NCI-H2029 (cell line): ENCODE measurements at places on chromosomes 7 and 10.

- no peak for DNase-seq
These were observed 118.1 kb downstream of the INPP5A start for GRCh38 chr10:132655735-132656134.

DNA sequence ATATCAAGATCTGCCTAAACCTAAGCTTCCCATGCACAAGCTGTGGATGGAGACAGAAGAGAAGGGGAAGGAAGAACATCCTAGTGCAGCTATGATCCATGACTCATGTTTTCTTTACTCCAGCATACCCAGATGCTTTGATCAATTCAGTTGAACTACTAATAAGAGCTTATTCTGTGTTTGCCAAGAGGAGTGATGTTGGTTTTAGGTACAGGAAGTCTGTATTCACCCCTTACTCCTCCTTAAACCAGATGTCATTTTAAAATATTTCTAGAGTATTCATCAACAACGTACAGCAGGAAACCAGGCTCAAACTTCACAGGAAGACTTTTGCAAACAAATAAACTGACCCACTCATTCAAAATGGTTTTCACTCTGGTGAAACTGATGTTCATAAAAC, 29.2 kb downstream of the PANK1 start:
- no peak for DNase-seq

DNA sequence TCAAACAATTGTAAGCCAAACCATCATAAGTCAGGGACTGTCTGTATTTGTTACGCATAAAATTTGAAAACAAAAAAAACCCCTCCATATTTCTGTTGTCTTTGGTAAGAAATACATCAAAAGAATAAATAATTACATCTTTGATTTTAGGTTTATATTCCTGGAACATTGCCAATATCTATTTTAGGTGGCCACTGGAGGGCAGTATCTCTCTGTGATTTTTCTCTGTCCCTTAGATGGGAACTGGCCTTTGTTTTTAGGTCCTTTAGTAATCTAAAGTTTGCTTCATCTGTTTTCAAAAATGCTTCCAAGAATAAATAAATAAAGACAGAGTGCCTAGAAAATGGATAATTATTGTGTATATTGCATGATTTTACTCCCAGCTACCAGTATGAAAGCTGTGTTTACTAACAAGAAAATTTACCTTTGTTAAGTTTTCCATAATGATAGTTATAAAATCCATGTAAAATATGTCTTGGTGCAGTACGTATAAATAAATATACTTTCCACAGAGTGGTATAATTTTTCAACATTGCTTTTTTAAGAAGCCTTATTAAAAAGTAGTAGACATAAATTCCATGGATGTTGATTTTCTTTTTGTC, 64.2 kb downstream of the PHYHIPL start:
- peak; percentile 4 for DNase-seq

- DNase-seq, result no peak
These were observed 81.5 kb downstream of the RTKN2 start for GRCh38 chr10:62186999-62187675.

DNA sequence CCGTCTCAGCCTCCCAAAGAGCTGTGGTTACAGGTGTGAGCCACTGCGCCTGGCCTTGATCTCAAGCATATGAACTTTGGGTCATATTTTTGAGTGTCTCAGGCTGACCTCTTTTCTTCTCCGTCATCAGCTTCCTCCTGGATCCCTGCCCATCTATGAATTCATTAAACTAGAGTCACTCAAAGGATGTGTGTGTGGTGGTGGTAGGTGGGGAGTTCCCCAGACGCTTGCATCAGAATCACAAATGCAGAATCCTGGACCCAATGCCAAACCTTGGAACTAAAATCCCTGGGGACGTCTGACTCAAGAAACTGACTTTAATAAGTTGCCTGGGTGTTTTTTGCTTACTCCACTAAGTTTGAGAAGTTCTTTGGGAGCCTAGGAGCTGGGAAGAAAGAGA, 6.7 kb upstream of the CREB5 start:
- DNase-seq, result no peak

- DNase-seq, result no peak
These were observed 100.4 kb downstream of the ARID5B start for GRCh38 chr10:62001898-62002297.

DNA sequence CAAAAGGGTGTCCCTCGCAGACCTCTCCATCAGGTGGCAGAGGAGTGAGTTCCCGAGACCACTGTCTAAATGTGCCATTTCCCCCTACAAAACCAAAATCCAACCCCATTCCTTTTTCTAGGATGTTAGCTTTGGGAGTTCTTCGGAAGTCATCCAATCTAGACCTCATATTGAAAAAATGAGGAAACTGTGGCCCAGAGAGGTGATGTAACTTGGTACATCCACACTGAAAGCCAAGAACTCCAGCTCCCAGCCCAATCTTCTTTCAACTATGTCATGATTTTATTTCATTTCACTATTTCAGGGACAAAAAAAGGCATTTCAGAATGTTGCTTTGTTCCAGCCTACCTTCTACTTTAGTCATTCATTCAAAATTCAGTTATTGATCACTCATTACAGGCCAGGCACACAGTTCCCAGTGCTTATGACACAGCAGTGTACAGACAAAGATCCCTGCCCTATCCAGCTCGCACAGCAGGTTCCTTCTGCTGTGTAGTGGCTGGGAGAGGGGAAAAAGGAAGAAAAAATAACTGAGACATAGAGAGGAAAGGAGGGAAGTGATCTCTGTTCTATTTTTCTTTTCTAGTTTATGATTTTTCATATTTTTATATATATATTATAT, 35.8 kb downstream of the SCRN1 start:
- DNase-seq, result no peak

DNA sequence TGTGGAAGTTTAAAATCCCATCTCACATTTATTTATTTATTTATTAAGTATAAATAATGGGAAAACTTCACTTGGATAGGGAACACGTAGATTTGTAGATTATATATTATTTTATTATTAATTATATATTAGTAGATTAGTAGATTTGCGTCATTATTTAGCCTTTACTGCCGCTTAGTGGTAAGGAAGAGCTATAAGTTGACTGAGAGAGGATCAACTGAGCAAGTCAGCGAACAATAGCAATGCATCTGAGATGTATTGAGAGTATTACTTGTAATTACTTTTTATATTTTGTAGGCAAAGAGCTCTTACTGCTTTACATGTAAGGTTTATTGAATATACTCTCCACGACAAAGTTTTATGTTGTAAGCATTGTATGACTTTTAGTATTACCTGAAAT, 244.5 kb upstream of the ANKRD30A start:
- DNase-seq, result no peak

GRCh38 chr7:105304040-105304895, 84.5 kb downstream of the SRPK2 start:
- no peak for DNase-seq

GRCh38 chr7:40682696-40683095, 547.9 kb downstream of the SUGCT start:
- no peak for DNase-seq

- DNase-seq, result no peak
These were observed 250.9 kb downstream of the MAD1L1 start for GRCh38 chr7:1981878-1982230.

DNA sequence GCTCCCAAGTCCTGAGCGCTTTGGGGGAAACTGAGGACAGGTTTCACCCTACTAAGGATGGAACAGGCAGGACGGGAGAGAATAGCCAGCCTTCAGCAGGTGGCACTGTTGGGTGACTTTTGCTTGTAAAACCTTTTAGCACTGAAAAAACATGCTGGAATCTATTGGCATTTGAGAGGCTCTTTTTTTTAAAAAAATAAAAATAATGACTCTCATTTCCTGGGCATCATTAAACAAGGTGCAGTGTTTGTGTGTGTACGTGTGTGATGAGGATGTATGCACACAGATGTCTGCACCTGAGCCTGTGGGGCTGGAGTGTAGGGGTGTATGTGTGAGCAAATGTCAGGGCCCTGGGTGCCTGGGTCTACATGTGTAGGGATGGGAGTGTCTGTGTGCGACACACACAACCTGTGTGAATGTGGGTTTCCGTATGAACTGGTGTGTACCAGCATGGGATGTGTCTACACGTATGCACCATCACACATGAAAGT, 177.9 kb downstream of the RPS24 start:
- DNase-seq, result peak; percentile 8

DNA sequence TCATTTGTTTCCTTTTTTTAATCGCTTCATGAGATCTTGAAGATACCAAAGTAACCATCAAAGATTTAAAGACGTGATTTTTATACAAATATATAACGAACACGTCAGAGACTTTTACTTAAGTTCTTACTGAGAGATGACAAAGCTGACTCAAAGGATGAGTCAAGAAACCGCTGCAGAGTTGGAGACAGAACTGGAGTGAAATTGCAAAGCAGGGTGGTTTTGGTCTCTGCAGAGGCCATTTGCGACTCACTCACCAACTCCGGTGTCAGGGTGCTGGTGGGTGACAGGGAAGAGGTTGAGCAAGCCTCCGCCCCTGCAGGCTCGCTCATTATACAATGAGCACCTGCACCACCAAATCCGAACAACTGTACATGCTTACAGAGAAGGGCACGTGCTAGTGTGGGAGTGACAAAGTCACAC, 75.2 kb downstream of the DNAJB6 start:
- no peak for DNase-seq

- no peak for DNase-seq
These were observed 22.5 kb downstream of the CALHM2 start for GRCh38 chr10:103429647-103430046.

DNA sequence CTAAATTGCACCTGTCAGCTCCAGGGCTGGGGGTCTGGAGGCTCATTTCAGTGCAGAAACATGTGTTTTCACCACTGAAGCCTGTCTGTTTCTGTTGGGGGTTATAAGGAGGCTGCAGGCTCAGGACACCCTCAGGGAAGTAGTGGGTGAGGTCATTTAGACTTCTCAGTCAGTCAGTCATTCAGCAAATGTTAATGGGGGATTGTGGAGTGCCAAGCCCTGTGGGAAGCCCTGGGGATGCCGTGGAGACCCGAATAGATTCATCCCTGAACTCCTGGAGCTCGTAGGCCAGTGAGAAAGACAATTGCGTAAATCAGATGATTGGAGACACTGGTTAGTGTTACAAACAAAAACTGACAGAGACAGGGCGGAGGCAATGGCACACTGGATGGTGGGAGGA, 19.2 kb downstream of the LHPP start:
- DNase-seq, result no peak

DNA sequence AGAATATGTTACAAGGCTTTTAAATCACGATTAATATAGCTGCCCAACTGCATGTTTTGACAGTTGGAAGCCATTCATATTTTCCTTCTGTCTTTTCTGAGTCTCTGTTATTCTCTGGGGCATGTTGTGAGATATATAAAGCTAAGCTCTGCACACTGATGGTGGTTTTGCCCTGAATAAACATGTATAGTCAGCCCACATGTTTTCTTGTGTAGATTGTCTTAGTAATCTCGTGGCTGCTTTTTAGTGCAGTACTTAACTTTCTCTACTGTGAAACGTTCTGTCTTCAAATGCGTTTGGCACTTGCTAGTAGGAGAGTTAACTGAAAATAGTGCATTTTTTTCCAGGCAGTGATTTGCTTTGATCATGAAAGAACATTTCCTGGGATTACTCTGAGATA, 268.5 kb downstream of the DNAJB9 start:
- no peak for DNase-seq

- no peak for DNase-seq
These were observed 104.9 kb downstream of the KMT2E start for GRCh38 chr7:105118612-105119600.

- DNase-seq, result no peak
These were observed 36.7 kb downstream of the RHOBTB1 start for GRCh38 chr10:60907236-60907635.

DNA sequence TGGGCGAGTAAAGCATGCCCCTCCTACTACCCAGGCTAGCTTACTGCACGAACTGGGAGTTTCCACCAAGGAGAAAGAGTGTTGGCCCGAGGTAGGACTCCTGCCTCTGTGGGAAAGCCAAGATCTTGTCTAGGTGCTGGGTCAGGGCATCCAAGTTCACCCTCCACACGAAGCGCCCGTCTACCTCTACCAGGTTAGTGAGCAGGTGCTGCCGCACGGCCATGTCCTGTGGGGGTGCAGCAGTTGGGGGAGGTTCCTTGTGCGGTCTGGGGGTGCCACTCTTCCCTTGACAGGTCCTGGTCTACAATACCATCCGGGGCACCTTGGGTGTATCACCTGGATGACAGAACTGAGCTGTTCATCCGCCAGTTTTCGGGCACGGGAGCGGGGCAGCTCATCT, 1.7 kb downstream of the ABHD11 start:
- no peak for DNase-seq

DNA sequence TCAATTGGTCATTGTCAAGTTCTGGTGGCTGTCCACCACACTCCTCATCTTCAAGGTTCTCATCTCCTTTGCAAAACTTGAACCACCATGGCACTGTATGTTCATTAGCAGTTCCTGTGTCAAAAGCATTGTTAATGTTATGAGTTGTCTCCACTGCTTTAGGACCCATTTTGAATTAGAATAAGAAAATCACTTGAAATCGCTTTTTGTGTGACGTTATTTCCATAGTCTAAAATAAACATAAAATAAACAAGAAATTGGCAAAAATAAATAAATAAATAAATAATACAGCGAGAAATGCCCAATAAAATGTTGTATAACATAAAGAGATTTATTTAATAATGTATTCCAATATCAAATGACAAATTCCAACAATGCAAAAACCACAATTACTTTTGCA, 195.5 kb upstream of the CDC14C start:
- no peak for DNase-seq
